Activated T-cell treated with anti-CD3 and anti-CD28 coated beads, Interleukin-2, amount 50 U/mL, for 24 hours (primary cell): ENCODE measurements at places on chromosomes 7 and 10.

GRCh38 chr7:157548691-157549303 lies 212.0 kb downstream of the DNAJB6 start:
- no peak for DNase-seq

GRCh38 chr10:4812046-4812445 lies 14.0 kb upstream of the AKR1E2 start:
- no peak for DNase-seq

DNA sequence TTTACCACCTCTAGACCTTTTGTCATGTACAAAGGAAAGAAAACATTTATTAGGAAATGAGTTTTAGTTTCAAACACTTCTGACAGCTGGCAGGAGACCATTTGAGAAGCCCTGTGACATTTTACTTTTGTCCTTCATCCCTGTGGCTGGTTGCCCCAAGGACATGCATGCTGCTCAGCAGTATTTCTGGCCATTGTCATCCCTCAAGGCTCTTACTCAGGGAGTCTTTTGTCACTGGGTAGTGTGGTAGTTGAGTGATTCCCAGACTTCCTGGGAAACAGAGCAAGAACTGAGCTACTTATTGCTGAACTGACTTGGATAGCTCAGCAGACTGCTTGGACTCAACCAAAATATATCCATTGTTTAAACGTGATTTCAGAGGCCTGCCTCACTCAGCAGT lies 142.8 kb downstream of the LRRC4 start:
- no peak for DNase-seq

- no peak for DNase-seq
These were observed 153.4 kb downstream of the SGMS1 start for GRCh38 chr10:50470345-50470744.

DNA sequence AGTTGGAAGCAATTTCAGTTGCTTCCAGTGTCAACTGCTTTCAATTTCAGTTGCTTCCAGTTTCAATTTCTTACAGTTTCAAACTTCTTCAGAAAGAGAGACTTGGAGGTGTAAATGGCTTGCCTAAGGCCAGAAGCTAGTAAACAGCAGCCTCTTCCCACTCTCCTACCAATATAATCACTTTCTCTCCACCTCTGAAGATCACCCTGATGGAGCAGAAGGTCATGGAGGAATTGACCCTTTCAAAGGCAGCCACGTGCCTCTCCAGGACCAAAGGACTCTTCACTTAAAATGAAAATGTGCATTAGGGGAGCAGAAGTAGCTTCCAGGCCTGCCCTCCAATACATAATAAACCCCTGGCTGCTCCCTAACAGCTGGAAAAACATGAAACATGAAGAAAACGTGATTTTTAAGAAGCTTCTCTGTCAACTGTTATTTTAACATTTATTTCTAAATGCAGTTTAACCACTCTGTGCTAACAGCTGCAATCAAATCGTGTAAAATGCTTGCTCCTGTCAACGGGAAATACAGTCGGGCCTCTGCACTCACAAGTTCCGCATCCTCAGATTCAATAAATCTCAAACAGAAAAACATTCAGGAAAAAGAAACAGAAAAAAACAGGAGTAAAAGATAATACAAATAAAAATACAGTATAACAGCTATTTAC lies 1020.6 kb downstream of the XPNPEP1 start:
- no peak for DNase-seq

DNA sequence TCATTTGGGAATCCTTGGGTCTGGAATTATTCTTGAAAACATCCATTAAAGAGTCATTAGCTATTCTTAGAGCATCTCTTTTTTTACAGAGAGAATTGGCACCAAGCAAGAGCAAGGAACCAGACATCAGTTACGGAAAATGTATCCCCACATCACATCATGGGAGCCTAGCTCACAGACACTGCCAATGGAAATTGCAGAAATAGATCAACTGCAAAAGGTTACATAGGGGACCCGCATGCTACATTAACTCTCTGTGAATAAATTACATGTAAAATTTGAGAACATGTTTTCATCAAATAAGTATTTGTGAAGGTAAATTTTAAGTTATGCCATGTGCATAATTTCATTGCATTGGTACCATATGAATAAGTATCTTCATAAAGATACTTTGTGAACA lies 224.8 kb downstream of the ZNF248 start:
- no peak for DNase-seq

GRCh38 chr10:125795128-125795527 lies 19.5 kb upstream of the MMP21 start:
- DNase-seq: no peak
